ENCODE measurements at places on chromosomes 12 and 14.
A peak's percentile ranks its signal among the peaks of the same experiment; 100 is the strongest.

GRCh38 chr12:98737322-98737712 is 92.2 kb downstream of the APAF1 start:
- no peak for DNase-seq

DNA sequence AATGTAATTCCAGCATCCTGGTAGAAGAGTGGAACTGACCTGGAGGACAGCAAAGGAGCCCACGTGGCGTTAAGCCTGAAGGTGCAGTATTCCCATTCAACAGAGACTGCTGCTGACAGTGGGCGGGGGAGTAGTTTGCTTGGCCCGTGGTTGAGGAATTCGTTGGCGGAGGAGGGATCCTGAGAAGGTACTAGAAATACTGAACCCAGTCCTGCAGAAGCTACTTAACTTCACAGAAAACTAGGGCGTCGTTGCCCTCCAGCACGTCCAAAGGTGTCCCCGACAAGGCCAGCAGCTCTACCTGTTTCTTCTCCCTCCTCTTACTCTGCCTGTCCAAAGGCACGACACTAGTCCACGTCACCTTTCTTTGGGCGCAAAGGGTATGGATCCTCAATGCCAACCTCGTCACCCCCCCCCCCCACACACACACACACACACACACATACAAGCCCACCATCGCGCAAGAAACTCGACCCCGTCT is 303 bp downstream of the PUS7L start:
- no peak for DNase-seq

- DNase-seq, result no peak
Measured at GRCh38 chr12:70553391-70553859, 83.8 kb downstream of the PTPRB start.

- DNase-seq, result no peak
Measured at GRCh38 chr12:132178316-132178715, 34.1 kb downstream of the NOC4L start.

- peak; percentile 93 for DNase-seq
Measured at GRCh38 chr14:35385042-35385839, 19.3 kb downstream of the NFKBIA start.

DNA sequence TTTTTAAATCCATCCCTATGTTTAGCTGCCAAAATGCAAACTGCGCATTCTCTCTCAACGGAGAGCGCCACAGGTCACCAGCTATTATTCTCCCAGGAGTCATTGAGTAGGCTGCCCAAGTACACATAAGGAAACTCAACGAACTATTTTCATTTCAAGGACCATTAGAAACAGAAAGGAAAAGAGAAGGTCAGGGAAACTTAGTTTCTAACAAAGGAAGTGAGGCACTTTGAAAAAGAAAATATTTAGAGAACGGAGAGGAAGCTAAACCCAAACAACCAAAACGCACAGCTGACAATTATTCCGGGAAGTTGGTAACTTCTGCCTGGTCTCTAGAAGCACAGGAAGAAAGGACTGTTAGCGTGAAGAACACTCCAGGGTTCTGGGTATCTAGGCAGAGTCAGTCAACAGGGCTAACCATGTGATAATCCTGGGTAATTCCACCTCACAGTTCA is 23.5 kb downstream of the GPHB5 start:
- DNase-seq, result no peak

DNA sequence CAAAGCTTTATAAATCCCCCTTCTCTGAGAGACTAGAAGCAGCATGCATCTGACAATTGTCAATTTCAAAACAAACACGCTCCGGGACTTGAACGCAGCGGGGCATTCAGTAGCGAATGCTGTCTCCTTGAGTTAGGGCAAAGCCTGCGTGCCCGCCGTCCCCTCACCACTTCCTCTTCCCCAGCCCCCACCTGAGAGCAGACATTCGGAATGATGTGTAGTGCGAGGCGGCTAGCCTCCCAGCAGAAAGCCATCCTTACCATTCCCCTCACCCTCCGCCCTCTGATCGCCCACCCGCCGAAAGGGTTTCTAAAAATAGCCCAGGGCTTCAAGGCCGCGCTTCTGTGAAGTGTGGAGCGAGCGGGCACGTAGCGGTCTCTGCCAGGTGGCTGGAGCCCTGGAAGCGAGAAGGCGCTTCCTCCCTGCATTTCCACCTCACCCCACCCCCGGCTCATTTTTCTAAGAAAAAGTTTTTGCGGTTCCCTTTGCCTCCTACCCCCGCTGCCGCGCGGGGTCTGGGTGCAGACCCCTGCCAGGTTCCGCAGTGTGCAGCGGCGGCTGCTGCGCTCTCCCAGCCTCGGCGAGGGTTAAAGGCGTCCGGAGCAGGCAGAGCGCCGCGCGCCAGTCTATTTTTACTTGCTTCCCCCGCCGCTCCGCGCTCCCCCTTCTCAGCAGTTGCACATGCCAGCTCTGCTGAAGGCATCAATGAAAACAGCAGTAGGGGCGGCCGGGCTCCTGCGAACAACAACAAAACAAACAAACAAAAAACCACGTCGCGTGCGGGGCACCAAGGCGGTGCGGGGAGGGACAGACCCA is 2.2 kb downstream of the PRMT8 start:
- DNase-seq, result peak; percentile 23

DNA sequence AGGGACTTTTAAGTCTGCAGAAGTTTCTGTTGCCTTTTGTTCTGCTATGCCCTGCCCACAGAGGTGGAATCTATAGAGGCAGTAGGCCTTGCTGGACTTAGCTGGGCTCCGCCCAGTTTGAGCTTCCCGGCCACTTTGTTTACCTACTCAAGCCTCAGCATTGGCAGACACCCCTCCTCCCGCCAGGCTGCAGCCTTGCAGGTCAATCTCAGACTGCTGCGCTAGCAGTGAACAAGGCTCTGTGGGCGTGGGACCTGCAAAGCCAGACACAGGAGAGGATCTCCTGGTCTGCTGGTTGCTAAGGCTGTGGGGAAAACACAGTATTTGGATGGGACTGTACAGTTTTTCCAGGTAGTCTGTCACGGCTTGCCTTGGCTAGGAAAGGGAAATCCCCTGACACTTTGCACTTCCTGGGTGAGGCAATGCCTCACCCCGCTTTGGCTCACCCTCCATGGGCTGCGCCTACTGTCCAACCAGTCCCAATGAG is 43.7 kb downstream of the CCDC59 start:
- DNase-seq, result no peak

GRCh38 chr12:31861360-31861759 is 97.9 kb upstream of the RESF1 start:
- no peak for DNase-seq

DNA sequence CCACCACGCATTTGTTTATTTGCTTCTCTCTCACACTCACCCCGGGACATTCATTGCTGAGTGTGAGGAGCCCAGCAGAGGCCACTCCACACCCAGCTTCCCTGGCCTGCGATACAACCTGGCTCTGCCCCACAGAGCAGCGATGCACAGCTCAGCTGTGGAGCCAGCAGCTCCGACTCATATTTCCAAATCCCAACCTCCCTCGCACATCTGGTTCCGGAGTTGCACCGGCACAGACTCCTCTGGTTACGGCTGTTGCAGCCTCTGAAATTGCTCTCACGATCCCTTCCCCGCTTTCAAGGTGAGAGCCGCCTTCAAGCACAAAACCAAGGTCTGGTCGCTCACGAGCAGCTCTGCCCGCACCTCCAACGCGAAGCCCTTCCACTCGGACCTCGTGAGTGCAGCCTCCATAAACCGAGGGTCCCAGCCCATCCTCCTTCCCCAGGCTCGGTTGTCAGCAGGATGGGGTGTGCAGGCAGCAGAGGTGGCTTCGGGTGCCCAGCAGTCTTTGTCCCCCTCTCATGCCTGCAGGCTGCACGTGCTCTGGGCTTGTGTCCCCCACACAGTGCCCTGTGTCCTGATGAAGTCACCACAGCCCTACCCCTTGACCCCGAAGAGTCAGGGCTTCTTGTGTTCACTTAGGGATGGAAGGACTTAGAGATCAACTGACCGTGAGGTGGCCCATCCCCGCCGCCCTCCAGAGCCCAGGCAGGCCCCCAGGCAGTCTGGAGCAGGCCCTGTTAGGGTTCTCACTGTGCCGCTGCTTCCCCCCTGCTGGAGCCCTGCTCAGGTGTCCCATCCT is 184.3 kb downstream of the ADGRD1 start:
- DNase-seq, result no peak

GRCh38 chr14:30373053-30373452 is 185.9 kb upstream of the G2E3 start:
- DNase-seq, result no peak

DNA sequence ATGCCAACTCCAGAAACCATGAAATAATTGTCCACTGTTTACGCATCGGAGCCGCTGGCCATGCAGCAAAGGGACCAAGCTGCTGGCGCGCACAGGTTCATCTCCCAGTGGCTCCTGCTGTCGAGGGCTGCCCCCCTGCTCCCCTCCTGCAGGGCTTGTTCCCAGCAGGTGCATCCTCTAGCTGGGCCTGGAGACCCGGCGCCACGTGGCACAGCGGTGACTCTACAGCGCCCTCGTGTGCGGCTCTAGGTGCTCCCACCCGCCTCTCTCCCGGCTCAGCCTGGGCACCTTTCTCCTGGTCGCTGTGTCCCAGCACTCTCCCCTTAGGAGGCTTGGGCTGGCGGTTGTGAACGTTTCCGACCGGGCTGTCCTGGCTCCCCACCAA is 37.5 kb upstream of the INF2 start:
- no peak for DNase-seq

DNA sequence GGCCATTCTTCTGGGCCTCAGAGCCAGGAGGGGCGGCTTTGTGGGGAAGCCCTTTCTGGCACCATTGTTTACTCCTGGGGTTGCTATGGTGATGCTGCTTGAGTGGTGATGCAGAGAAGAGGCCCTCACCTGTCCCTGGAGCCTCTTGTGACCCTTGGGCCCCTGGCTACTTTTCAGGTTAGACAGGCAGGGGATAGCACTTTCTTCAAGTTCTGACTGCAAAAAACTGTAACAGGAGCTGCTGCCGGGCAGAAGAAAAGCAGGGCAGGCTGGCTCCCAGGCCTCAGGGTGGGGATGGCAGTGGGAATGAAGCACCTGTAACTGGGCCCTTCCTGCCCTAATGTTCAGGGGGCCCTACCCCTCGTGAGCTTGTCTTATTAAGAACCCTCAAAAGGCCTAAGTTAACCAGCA is at the start of gene TEX52:
Gene TEX52 (minus strand): TSS at position 19 of the 411 bp plus-strand sequence. CDS start 13 bp downstream, at position 6.
- DNase-seq, result no peak

DNA sequence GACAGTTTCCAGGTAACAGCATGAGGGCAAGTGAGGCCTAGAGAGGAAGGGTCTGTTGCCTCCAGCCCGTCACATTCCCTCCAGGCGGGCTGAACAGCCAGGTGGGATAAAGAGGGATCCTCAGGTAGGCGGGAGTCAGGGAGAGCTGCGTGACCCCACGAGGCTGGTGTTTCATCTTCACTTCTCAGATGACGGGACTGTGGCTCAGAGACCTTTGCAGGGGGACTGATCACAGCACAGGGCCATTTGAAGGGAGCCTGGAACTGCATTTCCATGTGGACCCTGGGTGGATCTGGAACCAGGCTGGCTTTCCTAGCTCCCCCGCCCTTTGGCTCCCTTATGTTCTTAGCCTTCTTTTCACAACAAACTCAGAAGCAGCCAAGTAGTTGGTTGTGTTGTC is 37.4 kb downstream of the SH2B3 start:
- no peak for DNase-seq

DNA sequence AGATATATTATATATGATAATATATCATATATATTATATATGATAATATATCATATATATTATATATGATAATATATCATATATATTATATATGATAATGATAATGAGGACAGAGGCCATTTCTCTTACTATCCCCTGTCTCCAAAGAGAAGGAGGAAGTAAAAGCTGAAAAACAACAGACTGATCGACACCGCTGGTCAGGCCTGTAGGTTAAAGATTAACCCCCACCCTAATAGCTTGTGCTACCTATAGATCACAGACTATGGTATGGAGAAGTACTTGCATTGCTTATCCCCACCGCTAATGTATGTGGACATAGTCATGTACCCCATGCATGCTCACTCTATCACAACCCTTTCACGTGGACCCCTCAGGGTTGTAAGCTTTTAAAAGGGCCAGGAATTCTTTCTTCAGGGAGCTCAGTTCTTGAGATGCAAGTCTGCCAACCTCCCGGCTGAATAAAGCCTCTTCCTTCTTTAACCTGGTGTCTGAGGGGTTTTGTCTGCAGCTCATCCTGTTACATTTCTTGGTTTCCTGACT is 786.1 kb upstream of the TMEM132C start:
- no peak for DNase-seq

DNA sequence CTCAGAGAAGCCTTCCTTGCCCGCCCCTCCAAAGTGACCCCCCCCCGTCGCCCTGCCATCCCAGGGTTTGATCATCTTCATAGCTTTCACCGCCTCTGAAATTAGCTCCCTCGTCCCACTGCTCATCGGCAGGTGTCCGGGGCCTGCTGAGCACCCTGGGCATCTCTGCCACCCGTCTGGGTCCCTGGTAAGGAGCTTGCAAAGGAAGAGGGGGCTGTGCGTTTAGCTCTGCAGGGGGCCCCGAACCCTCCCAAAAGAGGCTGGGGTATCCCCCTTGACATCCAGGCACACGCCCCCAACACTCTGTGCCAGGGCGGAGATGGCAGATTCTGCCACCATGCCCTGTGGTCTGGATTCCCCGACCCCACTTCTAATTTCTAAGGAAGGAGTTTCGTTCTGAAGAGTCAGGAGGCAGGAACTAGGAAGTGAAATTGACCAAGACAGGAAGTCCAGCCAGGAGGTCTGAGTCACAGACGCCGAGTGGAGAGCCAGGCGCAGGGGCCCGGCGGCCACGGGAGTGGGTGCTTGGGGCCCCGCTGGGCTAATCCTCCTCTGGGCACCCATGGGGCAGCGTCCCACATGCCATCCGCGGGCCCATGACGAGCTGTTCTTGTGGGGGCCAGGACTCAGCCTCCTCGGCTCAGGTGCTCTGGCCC is 95.7 kb downstream of the RFLNA start:
- no peak for DNase-seq

GRCh38 chr12:120231316-120232011 is 30.6 kb upstream of the RPLP0 start:
- DNase-seq, result no peak

- no peak for DNase-seq
Measured at GRCh38 chr14:52545584-52546317, 6.6 kb downstream of the TXNDC16 start.

- no peak for DNase-seq
Measured at GRCh38 chr14:95274279-95274678, 45.4 kb downstream of the CLMN start.

DNA sequence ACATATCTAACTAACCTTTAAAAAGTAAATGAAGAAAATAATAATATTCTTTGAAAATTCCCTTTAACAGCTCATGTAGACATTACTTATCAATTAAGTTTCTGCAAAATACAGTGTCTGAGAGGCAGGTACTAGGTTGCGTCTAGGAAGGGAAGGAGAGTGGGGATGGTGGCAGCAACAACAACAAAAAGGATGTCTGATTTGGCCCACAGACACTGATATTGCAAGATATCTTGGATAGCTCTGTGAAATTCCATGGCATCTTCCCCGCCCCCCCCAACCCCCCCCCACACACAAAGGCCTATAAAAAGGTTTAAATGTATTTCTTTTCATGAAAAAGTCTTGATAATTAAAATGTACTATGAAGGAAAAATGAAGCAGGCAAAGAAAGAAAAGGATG is 41.6 kb upstream of the AP4S1 start:
- DNase-seq, result no peak

GRCh38 chr12:14950982-14951746 is 10.2 kb downstream of the ARHGDIB start:
- no peak for DNase-seq

GRCh38 chr12:76399040-76399439 is 50.8 kb upstream of the BBS10 start:
- no peak for DNase-seq
